ENCODE measurements at places on chromosomes 1 and 21. TPM values are rescaled to one million over a fixed set of nuclear protein-coding genes. Genes with fewer than 3 reads are reported as not detected.
A peak's percentile ranks its signal among the peaks of the same experiment; 100 is the strongest.

The NGF gene
- total RNA-seq: not detected

The DCAF8 gene
- total RNA-seq: 246 TPM

The KLF17 gene
- total RNA-seq: not detected

The HES2 gene
- total RNA-seq: 1.2 TPM

The PLEKHN1 gene
- 2.3 TPM for total RNA-seq

The TAS1R1 gene
- not detected for total RNA-seq

The HDAC1 gene
- 157 TPM for total RNA-seq

The APCS gene
- total RNA-seq: not detected

The OLIG2 gene
- total RNA-seq: not detected

The KRTAP10-8 gene
- not detected for total RNA-seq

The KIAA0040 gene
- total RNA-seq: 37.4 TPM

DNA sequence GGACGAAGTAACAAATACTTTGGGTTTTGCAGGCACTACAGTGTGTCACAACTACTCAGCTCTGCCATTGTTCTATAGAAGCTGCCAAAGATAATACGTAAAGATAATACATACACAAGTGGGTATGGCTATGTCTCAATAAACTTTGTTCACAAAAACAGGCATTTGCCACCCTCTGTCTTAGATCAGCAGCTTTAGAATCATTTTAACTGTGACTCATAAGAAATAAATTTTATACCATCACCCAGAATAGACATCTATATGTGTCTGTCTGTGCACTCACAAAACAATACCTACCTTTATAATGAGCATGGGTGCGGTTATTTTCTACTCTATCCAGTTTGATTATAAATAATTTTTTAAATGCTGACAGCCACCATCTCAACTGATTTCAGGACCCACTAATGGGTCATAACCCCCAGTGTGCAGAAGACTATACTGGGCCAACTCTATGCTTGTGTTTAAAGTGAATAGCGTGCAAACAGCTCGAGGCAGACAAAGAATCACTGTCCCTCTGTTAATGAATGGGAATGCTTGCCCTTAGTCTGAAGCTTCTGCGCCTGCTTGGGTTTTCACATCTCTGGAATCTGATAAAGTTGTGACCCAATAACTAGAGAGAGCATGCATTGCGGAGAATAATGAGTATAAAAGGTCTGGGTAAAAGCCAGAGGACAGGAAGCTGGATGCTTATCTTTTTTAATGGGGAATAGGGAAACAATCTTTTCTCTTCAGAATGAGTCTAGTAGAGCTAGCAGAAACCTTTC lies 216.2 kb downstream of the PLPP3 start:
- DNase-seq: no peak
- no peak overlapping the region for H3K27ac ChIP-seq

GRCh38 chr1:63758791-63759190 lies 15.0 kb upstream of the ROR1 start:
- H3K4me1 ChIP-seq: no peaks in the 10 kb centered on the region
- H3K4me3 ChIP-seq: no peak overlapping the region

DNA sequence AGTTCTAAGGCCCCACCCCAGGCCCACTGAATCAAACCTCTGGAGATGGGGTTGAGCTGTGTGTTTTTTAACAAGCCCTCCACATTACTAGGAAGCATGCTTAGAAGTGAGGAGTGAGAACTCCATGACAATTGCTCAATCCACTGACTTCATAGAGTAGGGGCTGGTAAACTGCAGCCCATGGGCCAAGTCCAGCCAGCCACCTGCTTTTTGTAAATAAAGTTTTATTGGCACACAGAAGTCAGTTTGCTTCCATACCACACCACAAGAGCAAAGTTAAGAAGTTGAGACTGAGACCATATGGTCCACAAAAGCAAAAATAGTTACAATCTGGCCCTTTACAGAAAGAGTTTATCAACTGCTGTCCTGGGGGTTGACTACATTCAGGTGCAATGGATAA lies 309.2 kb downstream of the SETD4 start:
- DNase-seq: no peak
- H3K4me3 ChIP-seq: no peak overlapping the region
- H3K27ac ChIP-seq: no peak overlapping the region
- H3K4me1 ChIP-seq: peaks cover 4% of the 10 kb centered on the region
- no peaks in the 10 kb centered on the region for H3K36me3 ChIP-seq
- H3K27me3 ChIP-seq: peaks cover 65% of the 10 kb centered on the region

GRCh38 chr1:95118710-95119109 lies 1.6 kb downstream of the TLCD4 start:
- peaks cover 11% of the 10 kb centered on the region for H3K4me1 ChIP-seq
- no peak overlapping the region for H3K27ac ChIP-seq
- DNase-seq: no peak
- H3K4me3 ChIP-seq: peak overlapping the region; percentile 42
- H3K36me3 ChIP-seq: no peaks in the 10 kb centered on the region

- H3K4me1 ChIP-seq: no peaks in the 10 kb centered on the region
- peaks cover 10% of the 10 kb centered on the region for H3K27me3 ChIP-seq
- no peak overlapping the region for H3K27ac ChIP-seq
- H3K4me3 ChIP-seq: no peak overlapping the region
These were observed 9.8 kb downstream of the ACOT11 start for GRCh38 chr1:54557671-54558355.

- H3K4me1 ChIP-seq: no peaks in the 10 kb centered on the region
- no peak overlapping the region for H3K4me3 ChIP-seq
- H3K27ac ChIP-seq: no peak overlapping the region
- H3K36me3 ChIP-seq: no peaks in the 10 kb centered on the region
These were observed 14.0 kb downstream of the F3 start for GRCh38 chr1:94527447-94528031.

- no peak for DNase-seq
- no peaks in the 10 kb centered on the region for H3K36me3 ChIP-seq
- peaks cover 13% of the 10 kb centered on the region for H3K4me1 ChIP-seq
- H3K4me3 ChIP-seq: no peak overlapping the region
These were observed 63.0 kb upstream of the ANGPTL1 start for GRCh38 chr1:178933709-178934490.

DNA sequence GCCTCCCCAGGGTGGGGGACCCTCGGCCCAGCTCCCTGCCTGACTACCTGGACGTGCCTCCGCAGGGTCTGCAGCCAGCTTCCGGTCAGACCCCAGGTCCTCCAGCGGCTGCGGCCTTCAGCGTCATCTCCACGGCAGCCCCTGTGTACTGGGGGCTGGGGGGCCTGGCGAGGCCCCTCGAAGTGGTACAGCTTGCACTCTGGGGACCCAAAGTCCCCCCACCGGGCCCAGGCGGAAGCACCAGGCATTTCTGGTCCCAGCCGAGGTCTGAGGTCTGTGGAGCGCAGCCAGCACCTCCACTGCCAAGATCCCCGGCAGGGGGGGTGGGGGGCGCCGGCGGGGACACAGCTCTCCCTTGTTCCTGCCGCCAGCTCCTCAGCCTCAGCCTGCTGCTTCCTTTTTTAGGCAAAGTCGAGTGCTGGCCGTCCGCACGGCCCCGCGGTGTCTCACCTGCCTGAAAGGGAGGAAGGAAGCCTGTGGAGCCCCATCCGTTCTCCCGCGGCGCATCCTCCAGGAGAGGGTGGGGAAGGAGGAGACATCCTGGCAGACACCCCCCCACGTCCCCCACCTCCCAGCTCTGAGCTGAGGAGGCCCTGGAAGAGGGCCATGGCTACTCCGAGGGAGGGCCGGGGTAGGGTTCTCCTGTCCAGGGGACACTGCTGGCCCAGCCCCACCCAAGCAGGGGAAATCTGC lies 1.2 kb upstream of the VWA1 start:
- no peak overlapping the region for H3K27ac ChIP-seq
- peak overlapping the region; percentile 82 for H3K4me3 ChIP-seq
- peaks cover 11% of the 10 kb centered on the region for H3K27me3 ChIP-seq
- no peaks in the 10 kb centered on the region for H3K36me3 ChIP-seq

- H3K4me3 ChIP-seq: peak overlapping the region; percentile 45
- peaks cover 48% of the 10 kb centered on the region for H3K4me1 ChIP-seq
- peaks cover 8% of the 10 kb centered on the region for H3K36me3 ChIP-seq
These were observed 171.5 kb downstream of the RUNX1 start for GRCh38 chr21:34877485-34878128.

DNA sequence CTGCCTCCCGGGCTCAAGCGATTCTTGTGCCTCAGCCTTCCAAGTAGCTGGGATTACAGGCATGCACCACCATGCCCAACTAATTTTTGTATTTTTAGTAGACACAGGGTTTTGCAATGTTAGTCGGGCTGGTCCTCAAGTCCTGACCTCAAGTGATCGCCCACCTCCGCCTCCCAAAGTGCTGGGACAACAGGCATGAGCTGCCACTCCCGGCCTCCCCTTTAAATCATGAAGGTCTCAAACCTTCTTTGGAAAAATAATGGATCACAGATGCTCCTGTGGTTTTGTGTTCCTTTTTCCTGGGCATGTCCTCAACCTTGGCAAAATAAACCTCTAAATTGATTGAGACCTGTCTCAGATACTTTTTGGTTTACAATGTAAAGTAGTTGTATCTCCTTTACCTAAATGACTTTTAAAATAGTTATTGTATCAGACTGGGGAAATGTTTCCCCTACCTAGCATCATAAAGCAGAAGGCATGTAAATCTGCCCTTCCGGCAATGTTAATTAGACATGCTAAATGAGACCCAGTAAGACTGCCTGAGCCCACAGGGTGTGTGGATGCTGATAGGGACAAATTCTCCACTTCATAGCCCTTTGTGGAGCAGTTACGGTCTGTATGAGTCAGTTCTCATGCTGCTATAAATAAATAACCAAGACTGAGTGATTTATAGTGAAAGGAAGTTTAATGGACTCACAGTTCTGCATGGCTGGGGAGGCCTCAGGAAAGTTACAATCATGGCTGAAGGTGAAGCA lies 27.8 kb downstream of the CBR1 start:
- H3K4me1 ChIP-seq: no peaks in the 10 kb centered on the region
- H3K27me3 ChIP-seq: peaks cover 10% of the 10 kb centered on the region
- no peak for DNase-seq
- H3K36me3 ChIP-seq: peaks cover 12% of the 10 kb centered on the region

DNA sequence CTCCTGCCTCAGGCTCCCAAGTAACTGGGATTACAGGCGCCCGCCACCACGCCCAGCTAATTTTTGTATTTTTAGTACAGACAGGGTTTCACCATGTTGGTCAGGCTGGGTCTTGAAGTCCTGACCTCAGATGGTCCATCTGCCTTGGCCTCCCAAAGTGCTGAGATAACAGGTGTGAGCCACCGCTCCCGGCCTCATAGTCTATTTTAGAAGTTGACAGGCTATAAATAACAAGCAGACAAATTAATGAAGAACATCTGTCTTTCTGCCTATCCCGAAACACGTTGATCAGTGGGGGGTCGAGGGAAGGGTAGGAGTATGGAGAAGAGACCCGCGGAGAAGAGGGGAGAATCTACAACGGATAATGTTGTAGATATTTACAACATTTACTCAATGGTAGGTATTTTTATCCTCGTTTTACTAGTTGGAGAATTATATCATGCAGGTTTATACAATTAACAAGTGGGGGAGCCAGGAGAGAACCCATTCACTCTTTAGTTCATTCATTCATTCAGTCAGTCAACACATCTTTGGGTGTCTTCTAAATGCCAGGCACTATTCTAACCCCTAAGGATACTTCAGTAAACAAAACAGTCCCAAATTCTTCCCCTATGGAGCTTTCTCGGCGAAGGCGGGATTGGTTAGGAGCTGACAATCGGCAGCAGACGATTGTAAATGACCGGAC lies 497 bp upstream of the IFNAR2 start:
- peak overlapping the region; percentile 56 for H3K27ac ChIP-seq
- DNase-seq: no peak
- no peaks in the 10 kb centered on the region for H3K27me3 ChIP-seq
- H3K4me1 ChIP-seq: peaks cover 60% of the 10 kb centered on the region
- H3K36me3 ChIP-seq: peaks cover 4% of the 10 kb centered on the region

DNA sequence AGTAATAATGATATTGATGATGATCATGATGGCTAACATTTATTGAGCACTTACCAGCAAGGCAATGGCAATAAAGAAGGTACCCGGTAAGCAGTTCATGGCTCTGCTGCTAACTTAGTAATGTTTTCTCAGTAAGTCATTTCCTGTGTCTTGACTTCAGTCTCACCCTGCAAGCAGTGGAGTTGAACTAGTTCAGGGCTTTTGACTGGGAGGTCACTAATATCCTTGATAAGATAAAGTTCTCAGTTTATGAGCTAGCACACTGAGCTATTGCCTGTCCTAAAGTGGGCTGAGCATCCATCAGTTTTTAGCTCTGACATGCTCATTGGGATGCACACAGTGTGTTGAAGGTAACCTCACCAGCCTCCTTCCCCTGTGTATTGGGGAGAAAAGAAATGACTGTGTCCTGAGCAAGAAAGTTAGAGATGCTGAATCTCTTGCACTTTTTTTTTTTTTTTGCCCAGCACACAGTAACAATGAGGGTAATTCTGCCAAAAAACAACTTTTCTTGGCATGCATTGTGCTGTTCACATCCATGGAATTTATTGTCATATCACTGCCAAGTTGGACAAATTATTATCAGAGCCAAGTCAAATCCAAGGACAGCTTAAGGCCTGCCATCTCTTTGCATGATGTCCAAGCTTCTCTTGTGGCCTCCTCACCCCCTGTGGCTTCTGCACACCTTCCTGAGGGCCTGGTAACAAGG lies 55.5 kb upstream of the GADD45A start:
- no peak overlapping the region for H3K4me3 ChIP-seq
- no peaks in the 10 kb centered on the region for H3K36me3 ChIP-seq
- H3K27ac ChIP-seq: no peak overlapping the region
- peaks cover 2% of the 10 kb centered on the region for H3K4me1 ChIP-seq
- DNase-seq: no peak

- H3K36me3 ChIP-seq: no peaks in the 10 kb centered on the region
- H3K27me3 ChIP-seq: peaks cover 13% of the 10 kb centered on the region
- H3K4me1 ChIP-seq: peaks cover 14% of the 10 kb centered on the region
- no peak for DNase-seq
- no peak overlapping the region for H3K4me3 ChIP-seq
These were observed 13.9 kb upstream of the MRPL55 start for GRCh38 chr1:228122921-228123441.

DNA sequence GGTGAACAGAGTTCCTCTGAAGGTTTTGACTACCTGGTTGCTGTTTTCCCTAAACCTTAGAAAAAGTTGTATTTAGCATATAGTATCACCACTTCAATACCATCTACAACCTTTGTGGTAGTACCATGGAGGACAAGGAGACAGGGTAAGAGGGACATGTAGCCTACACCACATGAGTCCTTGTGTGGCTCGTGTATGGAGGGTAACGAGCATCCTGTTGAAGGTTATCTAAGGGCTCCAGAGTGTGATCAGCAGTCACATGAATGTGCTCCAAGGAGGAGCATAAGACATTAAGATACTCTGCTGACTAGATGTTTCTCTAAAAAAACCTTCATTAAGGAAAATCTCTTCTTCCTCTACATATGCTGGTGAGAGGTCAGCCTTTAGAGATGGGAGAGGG lies 67.3 kb downstream of the VCAM1 start:
- H3K4me1 ChIP-seq: no peaks in the 10 kb centered on the region
- no peak for DNase-seq
- H3K27ac ChIP-seq: no peak overlapping the region
- H3K27me3 ChIP-seq: peaks cover 19% of the 10 kb centered on the region
- peaks cover 4% of the 10 kb centered on the region for H3K36me3 ChIP-seq

- H3K36me3 ChIP-seq: no peaks in the 10 kb centered on the region
- no peaks in the 10 kb centered on the region for H3K27me3 ChIP-seq
- peaks cover 8% of the 10 kb centered on the region for H3K4me1 ChIP-seq
- no peak overlapping the region for H3K27ac ChIP-seq
These were observed 201.6 kb upstream of the NEGR1 start for GRCh38 chr1:72483846-72484357.
